ENCODE measurements at places on chromosomes 4 and X.

DNA sequence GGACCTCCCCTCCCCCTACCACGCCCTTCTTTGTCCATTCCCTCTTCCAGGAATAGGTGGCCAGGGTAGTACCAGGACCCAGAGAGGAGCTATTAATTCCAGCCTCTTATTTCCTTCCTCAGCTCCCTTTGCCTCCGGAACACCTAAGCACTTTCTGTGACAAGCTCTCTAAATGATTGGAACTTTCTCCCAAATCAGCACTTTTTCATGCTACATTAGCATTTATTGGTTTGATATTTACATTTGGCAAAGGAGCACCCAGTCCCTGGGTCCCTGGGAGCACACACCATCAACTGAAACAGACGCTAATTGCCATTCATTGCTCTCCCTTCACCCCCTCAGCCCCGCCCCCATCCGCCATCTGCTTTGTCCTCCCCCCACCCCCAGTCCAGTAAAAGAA is 182.0 kb upstream of the BCOR start:
- no peak for DNase-seq

GRCh38 chr4:48683784-48684666 is 96.1 kb downstream of the FRYL start:
- no peak for DNase-seq

- no peak for DNase-seq
Observed at GRCh38 chr4:7255488-7255881, 63.1 kb downstream of the SORCS2 start.

DNA sequence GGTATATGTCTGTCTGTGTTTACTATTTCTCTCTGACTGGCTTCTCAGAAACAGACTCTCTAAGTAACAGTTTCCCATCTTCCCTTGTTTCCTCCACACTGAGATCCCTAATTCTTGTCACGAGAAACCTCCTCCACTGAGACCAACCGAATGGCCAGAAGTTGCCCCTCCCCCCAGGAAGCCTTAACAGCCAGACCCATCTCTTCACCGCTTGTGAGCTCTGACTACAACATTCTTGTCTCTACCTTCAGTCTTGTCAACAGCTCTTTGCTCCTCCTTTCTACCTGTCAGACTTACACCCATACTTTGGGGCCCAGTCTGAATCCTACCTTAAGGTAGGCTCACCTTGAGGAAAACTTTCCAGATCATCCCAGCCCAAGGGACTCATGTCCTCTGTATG is 90.8 kb downstream of the NHSL2 start:
- no peak for DNase-seq

- DNase-seq = no peak
Observed at GRCh38 chrX:99001286-99001685, 1408.8 kb downstream of the PCDH19 start.

- no peak for DNase-seq
Observed at GRCh38 chrX:95382799-95383198, 1301.8 kb upstream of the DIAPH2 start.

GRCh38 chrX:47497271-47497888 is 14.4 kb upstream of the ZNF41 start:
- DNase-seq = no peak
